Fibroblast of skin of right biceps (primary cell): ENCODE measurements at places on chromosomes 12 and 14.

- DNase-seq, result no peak
Measured at GRCh38 chr14:77872983-77873382, 73.1 kb downstream of the ADCK1 start.

DNA sequence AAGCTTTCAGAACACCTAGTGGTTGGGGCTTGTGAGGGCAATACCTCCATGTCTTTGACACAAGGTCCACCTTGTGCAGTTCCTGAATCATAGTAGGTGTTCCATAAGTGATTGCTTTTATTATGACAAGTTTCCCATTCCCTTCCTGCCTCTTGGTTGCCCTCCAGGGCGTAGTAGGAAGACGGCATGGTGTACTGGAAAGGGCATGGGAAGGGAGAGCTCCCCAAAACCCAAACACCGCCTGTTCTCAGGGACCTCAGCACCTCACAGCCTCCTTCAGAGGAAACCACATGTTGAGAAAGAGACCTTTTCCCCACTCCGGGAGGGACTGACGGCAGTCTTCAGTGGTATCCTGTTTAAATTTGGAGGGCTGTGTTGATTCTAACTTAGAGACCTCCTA, 21.1 kb downstream of the EVL start:
- no peak for DNase-seq

GRCh38 chr12:117377758-117378157, 16.3 kb upstream of the NOS1 start:
- DNase-seq, result no peak

GRCh38 chr12:2876431-2877046, 435 bp downstream of the FOXM1 start:
- DNase-seq, result peak; percentile 36

GRCh38 chr12:46158501-46158900, 110.3 kb downstream of the SLC38A1 start:
- DNase-seq, result no peak

DNA sequence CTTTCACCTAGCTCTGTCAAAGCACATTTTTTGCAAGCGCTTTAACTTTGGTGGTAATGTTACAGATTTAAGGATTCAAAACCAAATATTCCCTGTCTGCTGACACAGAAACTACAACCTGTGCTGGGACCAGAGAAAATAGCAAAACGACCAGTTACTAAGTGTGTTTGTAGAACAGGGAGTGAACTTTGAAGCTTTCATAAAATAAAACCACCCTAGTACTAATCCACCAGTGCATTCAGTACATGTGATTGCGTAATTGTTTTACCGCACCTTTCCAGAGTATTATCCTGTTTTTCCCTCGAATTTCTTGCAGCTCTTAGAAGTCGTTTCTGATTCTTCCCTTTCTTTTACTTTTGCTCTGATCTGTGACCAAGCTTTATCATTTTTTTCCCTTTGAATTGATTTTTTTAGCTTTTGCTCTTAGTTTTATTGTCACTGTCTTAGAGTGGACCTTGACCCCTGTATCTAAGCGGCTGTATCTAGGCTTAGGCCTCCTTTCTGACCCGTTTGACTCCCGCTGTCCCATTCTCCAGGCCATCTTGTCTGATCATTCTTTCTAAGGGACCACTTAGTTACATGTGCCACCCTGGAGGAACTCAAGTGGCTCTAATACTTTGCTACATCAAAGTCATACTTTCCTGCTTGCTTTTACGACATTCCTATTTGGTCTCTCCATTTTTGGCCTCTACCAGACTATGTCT, 429.4 kb downstream of the PCNX1 start:
- no peak for DNase-seq

DNA sequence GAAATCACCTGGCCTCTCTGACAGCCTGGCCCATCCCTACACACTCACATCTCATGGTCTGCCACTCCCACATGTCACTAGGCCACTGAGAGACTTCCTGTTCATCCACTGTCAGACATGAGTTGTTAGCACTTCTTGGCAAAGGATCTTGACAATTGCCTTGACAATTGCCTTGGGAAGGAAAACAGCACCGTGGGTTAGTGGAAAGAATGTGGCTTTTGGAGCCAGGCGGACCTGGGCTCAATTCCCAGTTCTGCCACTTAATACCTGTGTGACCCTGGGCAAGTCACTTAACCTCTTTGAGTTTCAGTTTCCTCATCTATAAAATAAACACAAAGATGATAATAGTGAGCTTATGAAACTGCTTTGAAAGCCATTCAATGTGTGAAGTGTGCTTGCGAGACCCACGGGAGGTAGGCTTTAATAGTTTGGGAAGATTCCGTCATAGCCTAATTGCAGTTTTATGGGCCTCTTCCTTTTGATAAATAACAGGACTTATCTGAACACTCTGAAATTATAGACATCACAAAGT, 250.4 kb downstream of the C12orf75 start:
- no peak for DNase-seq

DNA sequence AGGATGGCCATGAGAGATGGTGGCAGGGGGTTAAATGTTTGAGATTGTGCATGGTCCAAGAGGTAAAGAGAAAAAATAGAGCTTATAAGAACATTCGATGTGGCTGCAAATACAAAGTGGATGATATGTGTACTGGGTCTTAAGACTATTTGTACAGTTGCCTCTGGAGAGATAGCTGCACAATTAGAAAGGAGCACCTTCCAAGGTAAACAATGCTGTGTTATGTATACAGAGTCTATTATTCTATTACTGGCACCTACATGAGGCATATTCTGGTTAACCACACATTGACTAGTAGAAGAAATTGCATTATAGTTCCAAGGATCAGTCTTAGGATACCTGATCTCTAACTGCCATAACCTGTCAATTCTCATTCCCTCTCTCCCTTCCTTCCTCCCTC, 238.0 kb upstream of the FOXN3 start:
- DNase-seq, result no peak

DNA sequence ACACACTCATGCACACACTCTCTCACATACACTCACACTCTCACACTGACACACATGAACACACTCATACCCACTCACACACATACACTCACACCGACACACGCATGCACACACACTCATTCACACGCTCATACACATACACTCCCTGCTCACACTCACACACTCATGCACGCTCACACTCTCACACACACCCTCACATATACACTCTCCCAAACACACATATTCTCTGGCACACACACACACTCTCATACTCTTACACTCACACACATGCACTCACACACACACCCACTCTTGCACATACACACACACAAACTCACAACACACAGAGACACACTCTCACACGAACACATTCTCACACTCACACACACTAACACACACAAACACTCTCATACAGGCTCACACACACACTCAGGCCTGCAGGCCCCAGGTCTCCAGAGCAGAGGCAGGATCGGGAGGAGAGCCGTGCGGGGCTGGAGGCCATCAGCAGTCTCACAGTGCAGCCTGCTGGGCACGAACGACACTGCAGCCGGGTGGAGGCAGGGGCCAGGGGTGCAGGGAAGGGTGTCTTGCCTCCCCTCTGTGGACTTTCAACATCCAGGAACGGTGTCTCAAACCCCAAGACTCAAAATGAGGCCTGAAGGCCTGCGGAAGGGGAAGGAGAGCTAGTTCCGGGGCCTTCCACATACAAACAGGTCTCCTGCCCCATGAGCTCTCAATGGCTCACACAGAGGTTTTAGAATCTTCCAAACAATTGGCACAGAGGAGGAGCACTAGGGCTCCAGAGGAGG, 148.7 kb downstream of the ANO2 start:
- DNase-seq, result peak; percentile 59

- DNase-seq, result peak; percentile 42
Measured at GRCh38 chr12:2395354-2395977, 342.7 kb downstream of the CACNA1C start.

GRCh38 chr12:123720141-123720814, 8.1 kb downstream of the ATP6V0A2 start:
- no peak for DNase-seq

DNA sequence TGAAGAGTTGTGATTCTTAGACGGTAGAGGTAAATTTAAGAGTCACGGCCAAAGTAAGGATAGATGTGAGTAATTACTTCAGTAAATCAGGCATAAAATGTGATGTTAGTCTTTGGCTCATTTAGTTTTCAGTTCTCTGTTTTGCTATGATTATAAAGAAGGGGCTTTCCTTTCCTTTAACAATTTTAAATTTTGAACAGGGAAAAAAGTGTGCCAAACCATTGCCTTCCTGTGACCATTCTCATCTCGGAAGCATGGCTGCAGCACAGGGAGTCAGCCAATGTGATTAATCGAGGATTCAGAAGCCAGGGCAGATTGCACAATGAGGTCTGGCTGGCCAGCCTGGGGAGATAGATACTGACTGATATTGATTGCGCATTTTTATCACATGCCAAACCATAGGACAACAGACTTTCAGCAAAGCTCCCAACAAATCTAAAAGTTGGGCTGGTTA, 480.2 kb upstream of the PRICKLE1 start:
- peak; percentile 14 for DNase-seq

DNA sequence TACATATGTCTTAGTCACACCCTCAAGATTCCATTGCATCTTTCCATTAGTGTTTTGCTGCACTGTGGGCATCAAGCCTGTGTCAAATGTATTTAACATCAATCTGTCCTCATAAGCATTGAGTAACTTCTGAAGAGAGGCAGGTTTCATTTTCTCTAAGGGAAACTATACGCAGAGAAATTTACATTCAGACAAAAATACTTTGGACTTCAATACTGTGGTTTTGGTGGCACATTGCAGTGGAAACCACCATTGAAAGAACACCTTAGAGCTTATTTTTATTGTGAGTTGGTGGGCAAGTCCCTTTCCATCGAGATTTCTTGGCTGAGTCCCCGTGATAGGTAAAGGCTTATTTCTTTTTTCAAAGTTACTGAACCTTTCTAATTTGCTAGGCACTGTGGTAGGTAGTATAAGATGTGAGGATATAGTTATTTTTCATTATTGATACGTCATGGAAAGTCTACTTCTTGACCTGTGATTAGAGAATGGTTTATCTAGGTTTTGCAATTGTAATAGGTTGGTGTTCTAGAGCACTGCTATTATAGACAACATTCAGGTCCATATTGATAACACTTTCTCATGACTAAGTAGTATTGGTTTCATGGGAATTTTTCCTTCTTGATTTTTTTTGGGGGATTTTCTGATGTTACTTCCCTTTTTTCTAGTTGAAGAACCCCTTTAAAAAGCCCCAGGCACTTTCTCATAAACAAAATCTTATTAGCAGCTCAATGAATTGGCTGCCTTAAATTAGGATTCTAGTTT, 81.9 kb downstream of the CFAP54 start:
- DNase-seq, result peak; percentile 19

GRCh38 chr14:105439710-105440553, 20.3 kb downstream of the MTA1 start:
- no peak for DNase-seq

DNA sequence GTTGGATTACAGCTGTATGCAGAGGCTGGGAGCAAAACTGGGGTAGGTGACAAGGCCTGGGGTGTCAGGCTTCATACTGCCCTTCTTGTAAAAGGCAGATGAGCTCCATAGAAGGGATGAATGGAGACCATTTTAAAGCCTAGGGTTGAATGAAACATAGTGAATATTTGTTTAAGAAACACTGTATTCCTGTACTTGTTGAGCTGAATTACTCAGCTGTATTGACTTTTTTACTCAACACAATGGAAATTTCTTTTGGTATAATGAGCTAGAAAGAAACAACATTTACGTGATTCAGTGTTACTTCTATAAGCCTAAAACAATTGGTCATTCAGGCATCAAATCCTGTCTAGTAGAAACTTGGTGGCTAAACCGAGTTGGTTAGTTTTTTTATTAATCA, 14.1 kb downstream of the ATP6V0A2 start:
- DNase-seq, result no peak

DNA sequence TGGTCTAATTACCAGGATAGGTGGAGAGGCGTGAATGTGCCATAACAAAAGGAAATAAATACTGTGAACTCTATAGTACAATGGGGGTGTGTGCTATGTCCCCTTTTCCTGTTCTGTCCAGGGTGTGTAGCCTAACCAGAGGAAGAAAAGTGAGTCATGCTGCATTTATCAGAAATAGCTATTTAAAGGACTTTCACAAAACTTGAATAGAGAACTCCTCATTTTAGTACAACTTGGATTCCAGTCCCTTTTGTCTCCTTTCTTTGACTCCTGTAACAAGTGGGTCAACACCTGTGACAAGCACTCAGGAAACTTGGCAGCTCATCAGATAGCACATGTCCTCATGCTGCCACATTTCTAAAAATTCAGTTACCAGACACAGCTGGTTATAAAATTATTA, 123.4 kb downstream of the CCDC91 start:
- peak; percentile 42 for DNase-seq

GRCh38 chr12:20205854-20206253, 162.5 kb upstream of the PDE3A start:
- DNase-seq, result no peak

- DNase-seq, result peak; percentile 80
Measured at GRCh38 chr12:89472508-89472907, 52.1 kb downstream of the GALNT4 start.

DNA sequence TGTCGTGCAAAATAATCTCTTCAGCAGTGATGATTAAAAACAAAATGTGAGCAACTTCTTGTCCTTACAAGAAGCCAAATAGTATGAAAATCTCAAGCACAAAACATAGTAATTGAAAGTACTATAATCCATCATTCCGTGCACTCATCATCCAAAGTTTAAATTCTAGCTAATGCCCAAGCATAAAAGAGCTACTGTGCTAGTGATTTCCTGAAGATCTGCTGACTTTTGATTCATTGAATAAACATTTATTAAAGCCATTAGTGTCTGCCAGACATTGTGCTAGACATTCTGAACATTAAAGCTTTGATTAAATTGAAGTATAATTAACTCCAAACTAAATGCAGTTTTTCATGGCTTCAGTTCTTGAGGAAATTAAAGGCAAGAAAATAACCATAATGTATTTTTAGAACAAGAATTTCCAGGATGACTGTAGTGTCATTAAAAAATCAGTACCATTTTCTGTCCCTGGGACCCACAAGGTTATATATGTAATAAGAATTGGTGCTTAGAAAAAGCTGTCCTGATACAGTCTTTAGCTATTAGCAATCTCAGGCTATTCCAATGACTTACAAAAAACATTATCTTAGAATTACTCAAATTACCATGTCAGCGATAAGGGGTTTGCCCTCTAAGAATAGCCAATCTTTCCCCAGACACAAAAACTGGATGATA, 71.7 kb downstream of the CMAS start:
- DNase-seq, result no peak
